ENCODE measurements at places on chromosomes 12 and 14.

- DNase-seq: no peak
Measured at GRCh38 chr12:11884116-11884515, 186.6 kb upstream of the BCL2L14 start.

- no peak for DNase-seq
Measured at GRCh38 chr14:23573384-23574015, 5.1 kb downstream of the JPH4 start.

GRCh38 chr12:1607940-1608712 lies 13.7 kb upstream of the FBXL14 start:
- DNase-seq: no peak

- no peak for DNase-seq
Measured at GRCh38 chr12:16020031-16020430, 108.9 kb downstream of the DERA start.

DNA sequence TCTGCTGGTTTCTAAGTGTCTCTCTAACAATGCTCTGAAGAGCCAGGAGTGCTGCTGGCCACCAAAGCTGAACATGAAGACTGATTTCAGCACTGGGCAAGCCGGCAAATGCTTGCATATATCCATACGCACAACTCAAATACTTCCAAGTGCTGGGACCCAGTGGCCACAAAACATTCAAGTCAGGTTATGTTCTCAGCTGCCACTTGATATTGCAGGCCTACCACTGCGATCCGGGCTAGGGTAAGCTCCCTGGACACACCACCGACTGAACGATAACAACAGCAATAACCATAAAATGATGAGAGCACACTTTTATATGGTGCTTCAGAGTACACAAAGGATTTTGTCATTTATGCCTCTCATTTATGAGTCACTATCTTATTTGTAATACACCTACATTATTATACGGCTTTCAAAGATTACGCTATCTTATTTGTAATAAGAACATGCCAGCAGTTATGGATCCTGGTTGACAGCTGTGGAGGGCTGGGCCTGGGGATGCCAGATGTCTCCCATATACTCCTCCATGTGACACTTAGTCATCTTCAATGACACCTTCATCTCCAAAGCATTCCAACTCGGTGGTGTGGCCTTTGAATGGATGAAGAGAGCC lies 35.5 kb downstream of the CRACR2A start:
- no peak for DNase-seq

DNA sequence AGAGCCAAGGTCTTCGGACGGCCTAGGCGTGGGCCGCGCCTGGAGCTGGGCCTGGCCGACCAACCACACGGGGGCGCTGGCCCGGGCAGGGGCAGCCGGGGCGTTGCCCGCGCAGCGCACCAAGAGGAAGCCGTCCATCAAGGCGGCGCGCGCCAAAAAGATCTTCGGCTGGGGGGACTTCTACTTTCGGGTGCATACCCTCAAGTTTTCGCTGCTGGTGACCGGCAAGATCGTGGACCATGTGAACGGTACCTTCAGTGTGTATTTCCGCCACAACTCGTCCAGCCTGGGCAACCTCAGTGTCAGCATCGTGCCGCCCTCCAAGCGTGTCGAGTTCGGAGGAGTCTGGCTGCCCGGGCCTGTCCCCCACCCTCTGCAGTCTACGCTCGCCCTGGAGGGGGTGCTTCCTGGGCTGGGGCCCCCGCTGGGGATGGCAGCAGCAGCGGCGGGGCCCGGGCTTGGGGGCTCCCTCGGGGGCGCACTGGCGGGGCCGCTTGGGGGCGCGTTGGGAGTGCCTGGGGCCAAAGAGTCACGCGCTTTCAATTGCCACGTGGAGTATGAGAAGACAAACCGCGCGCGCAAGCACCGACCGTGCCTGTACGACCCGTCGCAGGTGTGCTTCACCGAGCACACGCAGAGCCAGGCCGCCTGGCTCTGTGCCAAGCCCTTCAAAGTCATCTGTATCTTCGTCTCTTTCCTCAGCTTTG lies 4.4 kb upstream of the SHMT2 start:
- no peak for DNase-seq

DNA sequence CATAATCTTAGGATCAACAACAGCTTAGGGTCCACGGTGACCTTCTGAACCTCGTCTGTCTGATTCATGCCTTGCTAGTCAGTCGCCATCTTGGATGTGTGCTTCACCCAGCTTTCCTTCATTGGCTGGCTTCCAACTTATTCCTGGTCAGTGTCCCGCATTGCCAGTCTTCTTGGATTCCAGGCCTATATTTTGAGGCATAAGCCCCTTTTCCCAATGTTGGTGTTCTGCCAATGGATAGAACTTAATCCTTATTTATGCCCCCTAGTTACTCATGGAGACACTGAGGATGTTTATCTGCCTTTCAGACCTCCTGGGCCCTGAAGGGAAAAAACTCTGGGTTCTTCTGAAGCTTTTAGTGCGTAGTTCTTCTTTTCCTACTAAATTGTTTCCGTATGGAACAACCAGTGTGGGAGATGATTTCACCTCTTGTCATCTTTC lies 5.8 kb downstream of the JDP2 start:
- DNase-seq: no peak

GRCh38 chr14:56805201-56805991 lies 4.9 kb downstream of the OTX2 start:
- no peak for DNase-seq

DNA sequence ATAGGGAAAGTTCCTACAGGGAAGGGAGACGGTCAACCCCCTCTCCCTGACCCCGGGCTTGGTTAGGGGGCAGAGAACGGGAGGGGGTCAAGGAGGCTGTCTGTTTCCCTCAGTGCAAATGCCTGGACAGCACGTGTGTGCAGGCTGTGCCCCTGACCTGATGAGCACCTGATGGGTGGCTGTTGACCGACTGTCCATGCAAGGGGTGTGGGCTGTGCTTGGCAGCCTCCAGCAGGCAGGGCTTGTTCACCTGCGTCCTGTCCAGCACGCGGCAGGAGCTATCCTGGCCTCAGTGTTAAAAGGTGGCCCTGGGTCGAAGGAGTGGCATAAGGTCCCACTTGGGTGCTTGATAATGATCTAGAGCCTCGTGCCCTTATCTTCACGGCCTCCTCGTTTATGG lies 221.0 kb downstream of the CACNA1C start:
- no peak for DNase-seq

DNA sequence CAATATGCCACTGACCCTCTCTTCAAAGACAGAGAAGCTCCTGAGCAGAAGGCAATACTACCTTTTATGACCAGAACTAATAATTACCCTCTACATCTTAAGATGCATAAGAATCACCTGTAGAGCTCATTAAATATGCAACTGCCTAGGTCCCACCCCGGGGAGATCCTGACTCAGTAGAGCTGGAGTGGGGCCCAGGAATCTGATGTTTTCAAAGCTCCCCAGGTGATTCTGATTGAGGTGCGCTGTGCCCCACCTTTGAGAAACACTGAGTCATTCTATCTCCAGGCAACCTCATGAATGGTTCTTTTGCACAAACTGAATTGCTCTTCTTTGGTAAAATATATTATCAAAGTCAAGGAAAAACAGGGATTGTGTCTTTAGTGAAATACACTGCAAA lies 149.3 kb upstream of the BMP4 start:
- no peak for DNase-seq

- DNase-seq: no peak
Measured at GRCh38 chr12:1819571-1819970, 794 bp upstream of the LRTM2 start.

GRCh38 chr12:55816881-55817344 lies 611 bp downstream of the SARNP start:
- no peak for DNase-seq

GRCh38 chr14:102272392-102272791 lies 32.6 kb downstream of the MOK start:
- DNase-seq: no peak

DNA sequence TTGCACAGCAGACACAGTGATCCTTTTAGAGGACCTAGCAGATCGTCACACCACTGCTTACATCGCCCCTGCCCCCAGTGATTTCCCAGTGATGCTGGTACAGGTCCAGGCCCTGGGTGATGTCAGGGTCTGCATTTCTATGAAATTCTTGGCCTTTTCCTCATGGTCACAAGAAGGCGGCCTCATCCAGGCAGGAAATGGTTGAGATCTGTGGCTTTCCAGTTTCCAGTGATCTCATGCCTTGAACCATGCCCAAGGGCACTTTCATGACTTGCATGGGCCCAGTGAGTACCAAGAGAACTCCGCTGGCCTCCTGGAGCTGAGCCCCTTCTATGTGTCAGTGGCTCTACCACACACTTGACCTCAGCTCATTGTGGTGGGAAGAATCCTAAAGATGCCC lies 41.9 kb upstream of the BDKRB2 start:
- peak; percentile 55 for DNase-seq

DNA sequence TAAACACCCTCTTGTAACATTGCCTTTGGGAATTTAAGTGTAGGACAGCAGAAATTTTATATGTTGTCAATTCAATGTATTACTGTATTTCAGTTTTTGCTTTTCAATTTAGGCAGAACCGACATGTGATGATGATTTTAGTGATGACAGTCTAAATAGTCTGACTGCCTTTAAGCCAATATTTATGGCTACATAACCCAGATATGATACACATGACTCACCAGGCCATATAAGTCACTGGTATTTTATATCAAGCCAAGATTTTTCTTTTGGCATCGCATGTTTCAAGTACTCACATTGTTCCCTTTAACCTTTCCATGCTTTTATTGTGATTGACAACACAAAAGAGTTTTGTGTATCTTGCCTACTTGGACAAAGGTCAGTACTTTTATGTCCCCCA lies 13.6 kb upstream of the PPM1A start:
- no peak for DNase-seq

DNA sequence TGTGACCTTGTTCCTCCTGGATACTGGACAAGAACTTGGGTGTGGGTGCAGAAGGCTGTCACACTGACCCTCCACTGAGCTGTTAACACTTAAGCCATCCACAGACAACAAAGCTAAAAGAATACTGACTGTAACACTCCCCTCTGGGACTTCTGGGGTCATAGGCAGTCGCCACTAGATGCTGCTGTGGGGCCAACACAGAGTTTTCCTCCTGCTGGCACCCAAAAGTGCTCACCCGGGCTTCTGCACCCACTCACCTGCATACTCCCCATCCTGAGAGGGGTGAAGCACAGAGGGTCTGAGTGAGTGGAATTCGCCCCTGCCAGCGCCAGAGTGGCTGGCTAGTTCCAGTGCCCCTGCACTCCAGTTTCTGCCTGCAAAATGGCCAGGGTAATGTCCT lies 422.4 kb upstream of the LMO3 start:
- DNase-seq: no peak

- no peak for DNase-seq
Measured at GRCh38 chr12:67592228-67593011, 56.1 kb upstream of the DYRK2 start.

DNA sequence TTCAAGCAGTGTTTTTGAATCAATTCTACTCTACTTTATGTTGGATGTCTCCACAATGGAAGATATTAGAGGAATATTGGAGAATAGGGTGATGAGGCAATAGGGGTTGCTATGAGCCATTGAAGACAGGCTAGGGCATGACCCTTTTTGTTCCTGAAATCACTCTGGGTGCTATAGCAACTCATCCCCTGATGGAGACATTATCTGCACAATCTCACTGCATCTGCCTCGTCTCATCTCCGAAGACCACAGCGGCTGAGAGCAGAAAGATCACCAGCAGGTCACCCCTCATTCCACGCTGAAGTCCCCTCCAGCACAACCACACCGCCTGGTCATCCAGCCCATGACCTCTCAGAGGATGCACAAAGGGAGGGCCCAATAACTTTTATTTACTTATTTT lies 150.4 kb upstream of the TMEM132C start:
- no peak for DNase-seq

DNA sequence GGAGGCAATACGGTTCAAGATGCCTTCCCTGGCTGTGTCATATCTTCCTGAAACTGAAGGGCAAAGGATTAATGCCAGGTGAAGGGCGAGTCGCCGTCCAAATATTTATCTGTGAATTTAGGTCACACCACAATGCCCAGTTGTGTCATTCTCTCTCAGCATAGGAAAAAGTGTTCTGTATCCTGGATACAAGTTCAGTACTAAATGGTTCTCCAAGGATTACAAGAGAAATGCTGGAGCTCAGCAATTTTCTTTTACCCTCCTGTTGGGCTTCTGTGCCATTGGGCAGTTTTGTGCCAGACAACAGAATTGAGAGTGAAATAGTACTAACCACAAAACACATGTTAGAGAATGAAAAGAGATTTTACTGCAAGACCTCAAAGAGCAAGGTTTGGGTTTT lies 493.9 kb downstream of the EGLN3 start:
- DNase-seq: no peak

- no peak for DNase-seq
Measured at GRCh38 chr14:101111620-101112290, 208.2 kb upstream of the RTL1 start.

GRCh38 chr14:102105369-102105768 lies 18.5 kb upstream of the HSP90AA1 start:
- DNase-seq: no peak

DNA sequence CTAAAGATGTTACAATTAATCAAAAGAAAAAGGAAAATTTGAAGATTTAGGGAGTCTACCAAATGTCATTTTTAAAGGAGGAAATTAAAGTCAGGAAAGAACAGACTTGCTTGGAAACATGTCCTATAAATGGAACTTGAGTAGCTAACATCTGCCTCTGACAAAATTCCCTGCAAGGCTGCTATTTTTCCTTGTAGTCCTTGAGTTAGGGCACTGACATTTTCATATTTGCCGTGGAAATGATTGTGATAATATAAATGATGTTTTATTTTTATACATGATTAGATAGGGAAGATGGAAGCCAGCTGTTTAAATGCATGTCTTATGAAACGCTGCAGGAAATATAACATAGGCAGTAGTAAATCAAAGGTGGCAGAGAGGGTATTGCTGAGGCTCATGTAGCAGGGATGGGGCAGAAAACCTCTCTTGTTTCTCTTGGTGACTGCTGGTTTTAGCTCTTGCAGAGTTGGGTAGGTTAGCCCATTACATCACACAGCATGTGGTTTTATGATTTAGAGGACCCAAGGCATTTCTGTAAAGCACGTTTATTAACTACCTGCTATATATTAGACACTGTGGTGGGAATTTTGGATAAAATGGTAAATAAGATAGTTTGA lies 21.7 kb downstream of the NUBPL start:
- no peak for DNase-seq

DNA sequence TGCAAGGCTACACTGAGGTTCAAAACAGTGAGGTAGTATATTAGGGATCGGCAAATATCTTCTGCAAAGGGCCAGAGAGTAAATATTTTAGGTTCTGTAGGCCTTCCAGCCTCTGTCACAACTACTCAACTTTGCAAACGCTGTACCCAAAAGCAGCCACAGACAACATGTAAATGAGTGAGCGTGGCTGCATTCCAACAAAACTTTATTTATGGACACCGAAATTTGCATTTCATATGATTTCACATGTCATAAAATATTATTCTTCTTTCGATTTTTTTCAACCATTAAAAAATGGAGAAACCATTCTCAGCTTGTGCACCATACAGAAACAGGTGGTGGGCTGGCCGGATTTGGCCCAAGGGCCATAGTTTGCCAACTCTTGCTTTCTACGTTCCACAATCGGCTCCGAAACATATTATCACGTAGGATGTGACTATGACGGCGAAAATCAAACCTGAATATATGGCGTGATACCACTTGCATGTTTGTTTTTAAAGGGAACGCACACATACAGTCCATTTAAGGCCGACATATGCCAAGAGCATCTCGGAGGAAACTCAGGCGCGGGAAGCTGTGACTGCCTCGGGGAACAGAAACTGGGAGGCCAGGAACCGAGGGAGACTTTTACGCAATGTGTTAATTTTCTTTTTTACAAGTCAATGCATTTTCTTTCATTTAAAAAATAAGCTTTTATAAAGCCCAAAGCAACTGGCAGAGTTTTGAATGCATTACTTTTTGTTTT lies 7.1 kb downstream of the NCOR2 start:
- DNase-seq: no peak

GRCh38 chr12:70251226-70251625 lies 8.0 kb downstream of the CNOT2 start:
- DNase-seq: no peak
